ENCODE measurements at places on chromosomes 5 and 9.

GRCh38 chr5:4199049-4199841 is 603.6 kb downstream of the IRX1 start:
- DNase-seq, result no peak

DNA sequence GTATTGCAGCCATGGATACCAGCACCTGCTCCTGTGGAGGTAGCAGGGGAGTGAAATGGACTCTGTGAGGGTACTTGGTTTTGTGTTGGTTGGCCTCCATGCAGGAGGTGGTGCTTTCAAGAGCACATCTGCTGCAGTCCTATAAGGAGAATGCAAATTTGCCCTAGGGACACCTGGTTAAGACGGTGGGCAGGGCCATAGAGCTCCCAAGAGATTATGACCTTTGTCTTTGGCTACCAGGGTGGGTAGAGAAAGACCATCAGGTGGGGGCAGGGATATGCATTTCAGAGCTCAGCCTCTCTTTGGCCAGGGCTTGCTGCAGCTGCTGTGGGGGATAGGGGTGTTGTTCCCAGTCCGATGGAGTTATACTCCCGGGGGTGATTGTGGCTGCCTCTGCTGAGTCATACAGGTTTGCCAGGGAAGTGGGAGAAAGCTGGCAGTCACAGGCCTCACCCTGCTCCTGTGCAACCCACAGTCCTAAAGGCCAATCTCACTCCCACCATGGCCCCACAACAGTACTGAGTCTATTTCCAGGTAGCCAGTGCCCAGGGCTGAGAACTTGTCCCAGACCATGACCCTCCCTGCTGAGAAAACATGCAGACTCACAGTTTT is 14.0 kb upstream of the PDLIM4 start:
- DNase-seq, result no peak

- DNase-seq, result peak; percentile 85
These were observed at the start of the genes MBLAC2 and POLR3G for GRCh38 chr5:90474235-90475107. Gene MBLAC2, minus strand, starts transcription at chr5:90474771. Its CDS starts 479 bp downstream, at chr5:90474292. Gene POLR3G, plus strand, starts transcription at chr5:90474864. Its CDS starts 10,704 bp downstream, at chr5:90485568.

GRCh38 chr5:90307782-90308181 is 101.8 kb downstream of the CETN3 start:
- DNase-seq, result no peak

GRCh38 chr5:148002451-148002850 is 61.3 kb upstream of the SPINK5 start:
- DNase-seq, result no peak

DNA sequence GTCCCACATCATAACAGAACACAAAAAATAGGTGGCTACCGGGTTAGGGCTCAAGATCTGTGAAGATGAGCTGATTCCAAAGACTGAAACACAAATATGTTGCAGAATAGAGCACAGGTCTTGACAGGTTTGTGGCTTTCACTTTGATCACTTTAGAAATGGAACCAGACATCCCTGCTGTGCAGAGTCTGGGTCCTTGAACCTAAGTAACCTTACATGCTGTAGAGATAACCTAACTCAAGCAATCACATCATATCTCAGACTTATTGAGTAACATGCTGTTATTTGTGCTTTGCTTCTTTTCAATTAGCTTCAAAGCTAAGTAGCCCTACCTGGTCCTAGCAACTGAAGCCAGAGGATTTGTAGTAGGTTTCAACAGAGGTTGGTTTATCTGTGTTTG is 24.3 kb downstream of the FBXW2 start:
- no peak for DNase-seq

DNA sequence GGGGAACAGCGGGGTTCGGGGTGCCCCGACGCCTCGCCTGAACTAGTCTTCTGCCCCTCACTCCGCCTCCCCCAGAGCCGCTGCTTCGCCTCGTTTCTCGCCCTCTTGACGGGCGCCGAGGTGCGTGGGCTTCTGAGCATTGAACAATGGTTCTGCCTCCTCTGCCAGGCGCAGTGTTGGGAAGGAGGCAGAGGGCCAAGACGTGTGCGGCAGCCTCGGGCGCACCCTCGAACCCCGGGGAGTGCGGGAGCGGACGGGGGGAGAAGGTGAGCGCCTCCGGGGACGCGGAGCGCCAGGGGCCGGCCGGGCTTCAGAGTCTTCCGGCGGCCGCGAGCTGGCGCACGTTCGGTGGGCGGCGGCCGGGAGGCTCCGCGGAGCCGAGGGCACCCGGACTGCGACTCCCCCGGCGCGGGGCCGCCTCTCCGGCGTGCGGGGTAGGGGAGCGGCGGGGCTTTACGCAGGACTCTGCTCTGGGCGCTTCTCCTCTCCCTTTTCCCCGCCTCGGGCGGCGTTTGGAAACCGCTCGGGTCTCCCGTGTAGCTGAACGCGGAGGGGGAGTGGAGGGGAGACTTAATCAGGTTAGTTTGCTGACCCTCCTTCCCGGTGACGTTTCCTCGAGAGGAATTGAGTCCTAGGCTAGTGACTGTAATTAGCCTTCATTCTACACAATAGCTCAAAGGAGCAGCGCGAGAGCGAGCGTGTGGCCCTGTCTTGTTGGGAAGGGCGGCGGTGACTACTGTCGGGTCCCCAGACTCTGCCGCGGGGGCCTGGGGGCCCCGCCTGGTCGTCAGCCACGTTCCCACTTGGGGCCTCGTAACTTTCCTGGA is 1.1 kb downstream of the VLDLR start:
- no peak for DNase-seq

DNA sequence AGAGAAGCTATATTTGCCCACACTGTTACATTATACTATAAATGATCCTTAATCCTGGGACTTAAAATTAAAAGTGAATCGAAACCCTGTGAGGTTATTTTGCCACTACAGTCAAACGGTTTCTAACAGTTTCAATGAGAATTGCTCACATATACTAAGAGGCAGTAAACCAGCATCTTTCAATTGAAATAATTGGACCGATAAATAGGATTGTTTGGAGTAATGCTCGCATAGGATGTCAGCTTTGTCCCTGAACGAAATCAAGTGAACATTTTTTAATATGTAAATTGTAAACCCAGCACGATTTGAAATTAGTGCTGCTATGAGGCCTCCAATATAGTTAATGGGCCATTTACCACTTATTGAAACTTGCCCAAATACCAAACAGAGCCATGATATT is 60.5 kb downstream of the ELAVL2 start:
- DNase-seq, result no peak

DNA sequence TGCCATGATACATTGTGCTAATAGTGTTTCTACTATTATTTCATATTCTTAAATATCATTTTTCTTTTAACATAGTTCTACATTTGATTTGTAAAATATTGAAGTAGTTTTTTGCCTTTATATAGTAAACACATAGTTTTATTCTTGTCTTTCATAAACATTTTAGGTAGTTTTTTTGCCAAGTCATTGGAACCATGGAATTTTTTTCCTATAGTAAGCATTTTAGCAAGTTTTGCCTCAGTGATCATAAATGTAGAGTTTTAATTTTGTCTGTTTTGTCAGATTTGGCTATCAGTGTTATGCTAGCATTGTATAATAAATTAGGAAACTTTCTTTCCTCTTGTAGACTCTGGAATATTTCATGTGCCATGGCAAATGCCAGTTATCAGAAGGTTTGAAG is 137.1 kb upstream of the LPAR1 start:
- no peak for DNase-seq

DNA sequence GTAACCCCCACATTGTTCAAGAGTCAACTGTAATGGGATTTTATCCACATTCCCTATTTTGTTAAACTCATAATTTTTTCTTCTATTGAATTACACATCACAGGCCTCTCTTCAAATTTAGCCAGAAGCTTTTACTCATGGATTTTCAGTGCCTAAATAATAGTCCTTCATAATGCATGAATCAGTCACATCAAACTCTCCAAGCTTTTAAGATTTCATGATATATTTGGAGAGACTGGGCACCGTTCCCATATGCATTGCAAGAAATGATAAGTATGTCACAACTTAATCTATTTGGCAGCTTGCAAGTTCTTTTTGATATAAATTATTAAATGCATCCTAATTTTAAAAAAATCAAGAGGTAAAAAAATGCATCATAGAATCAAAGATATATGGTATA is 465.9 kb downstream of the DMAC1 start:
- no peak for DNase-seq

DNA sequence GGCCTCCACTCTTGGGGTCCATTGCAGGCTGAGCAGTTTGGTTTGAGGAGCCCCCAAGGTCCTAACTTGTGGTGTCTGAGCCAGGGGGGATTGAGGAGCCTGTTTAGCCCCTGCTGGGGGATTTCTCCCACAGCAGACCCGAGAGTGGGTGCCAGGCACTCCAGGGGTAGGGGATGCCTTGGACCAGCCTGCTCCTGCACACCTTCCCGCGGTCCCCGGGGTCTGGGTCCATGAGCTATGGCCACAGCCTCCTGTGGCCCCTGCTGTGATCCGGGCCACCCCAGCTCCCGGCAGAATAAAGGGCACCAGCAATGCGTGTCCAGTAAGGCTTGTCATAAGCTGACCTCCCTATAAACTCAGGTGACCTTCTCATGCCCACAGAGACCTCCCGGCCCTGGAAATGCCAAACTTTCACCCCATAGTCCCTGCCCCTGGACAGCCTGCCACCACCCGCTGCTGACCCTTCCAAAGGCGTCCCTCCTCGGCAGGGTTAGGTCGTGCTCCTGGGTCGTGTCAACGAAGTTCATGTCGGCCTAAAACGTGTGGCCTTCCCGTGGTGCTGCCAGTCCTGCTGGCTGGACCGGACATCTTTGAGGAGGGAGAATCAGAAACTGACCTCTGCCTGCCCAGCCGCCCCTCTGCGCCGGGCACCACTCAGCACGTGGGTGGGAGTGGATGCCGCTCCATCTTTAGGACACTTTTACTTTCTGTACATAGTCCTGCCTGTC is 137.6 kb downstream of the MRPL36 start:
- DNase-seq, result no peak

DNA sequence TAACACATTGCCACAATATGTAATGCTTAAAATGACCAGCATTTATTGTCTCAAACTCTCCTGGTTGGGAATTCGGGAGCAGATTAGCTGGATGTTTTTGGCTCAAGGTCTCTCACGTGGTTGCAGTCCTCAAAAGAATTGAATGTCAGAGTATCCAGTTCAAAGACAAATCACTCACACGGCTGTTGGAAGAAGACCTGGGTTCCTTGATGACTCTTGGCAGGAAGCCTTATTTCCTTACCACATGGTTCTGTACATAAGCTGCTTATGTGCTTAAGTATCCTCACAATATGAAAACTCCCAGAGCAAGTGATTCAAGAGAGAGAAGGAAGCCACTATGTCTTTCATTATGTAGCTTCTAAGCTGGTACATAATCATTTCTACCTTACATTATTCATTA is 230.3 kb upstream of the PTPRD start:
- no peak for DNase-seq

DNA sequence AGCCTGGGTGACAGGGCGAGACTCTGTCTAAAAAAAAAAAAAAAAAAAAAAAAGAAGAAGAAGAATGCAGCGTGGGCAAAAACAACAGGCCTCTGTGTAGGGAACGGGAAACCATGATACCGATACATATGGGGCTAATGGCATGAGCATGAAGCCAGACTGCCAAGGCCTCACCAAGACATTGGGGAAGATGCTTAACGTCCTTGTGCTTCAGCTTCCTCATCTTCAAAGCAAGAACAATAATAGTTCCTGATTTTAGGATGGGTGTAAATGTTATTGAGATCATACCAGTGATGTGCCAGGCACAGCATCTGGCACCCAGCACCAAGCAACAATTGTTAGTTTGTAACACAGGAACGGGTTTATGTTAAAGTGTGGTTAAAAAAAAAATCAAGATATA is 51.4 kb downstream of the NEURL1B start:
- DNase-seq, result no peak

- DNase-seq, result no peak
These were observed 27.5 kb downstream of the PTGES2 start for GRCh38 chr9:128099932-128100491.

GRCh38 chr5:673831-674629 is 19.1 kb downstream of the TPPP start:
- DNase-seq, result no peak

- DNase-seq, result no peak
These were observed 23.5 kb downstream of the NTNG2 start for GRCh38 chr9:132185073-132186009.

DNA sequence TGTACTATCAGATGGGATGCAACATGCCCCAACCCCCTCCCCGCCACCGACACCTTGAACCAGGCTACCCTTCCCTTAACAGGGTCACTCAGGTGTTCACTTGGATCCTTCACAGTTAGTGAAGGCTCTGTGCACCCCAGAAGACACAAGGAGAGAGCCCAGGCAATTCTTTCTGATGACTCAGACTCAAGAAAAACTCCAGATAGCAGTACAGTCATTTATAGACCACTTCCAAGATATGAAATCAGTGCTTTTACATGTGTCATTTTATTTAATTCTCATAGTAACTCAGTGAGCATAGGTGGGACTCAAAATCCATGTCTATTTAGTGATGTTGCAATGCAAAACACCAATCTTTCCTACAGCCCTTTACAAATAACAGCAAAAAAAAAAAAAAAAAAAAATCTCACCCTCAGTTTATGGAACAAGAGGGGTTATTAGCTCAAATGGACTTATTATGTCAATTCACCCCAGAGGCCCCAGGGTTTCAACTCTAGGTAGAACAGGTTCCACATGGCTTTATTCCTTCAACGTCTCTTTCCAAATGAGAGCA is 71.9 kb downstream of the FOXD1 start:
- DNase-seq, result no peak

DNA sequence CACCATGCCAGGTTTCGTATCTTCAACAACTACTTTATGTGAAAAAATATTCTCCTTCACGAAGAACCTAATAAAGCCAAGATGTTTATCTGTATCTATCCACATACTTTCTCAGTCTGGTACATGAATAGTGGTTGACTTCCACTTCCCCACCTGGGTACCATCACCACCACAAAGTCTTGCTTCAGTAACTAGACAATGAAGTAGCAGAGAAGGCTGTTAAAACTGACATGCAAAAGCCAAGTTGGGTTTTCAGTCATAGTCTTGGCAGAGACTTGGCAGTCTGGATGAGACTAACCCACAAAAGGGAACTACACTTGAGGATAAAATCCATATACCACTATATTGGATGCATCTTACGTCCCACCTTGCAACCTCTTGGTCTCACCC is 5.0 kb downstream of the P4HA2 start:
- DNase-seq, result no peak

DNA sequence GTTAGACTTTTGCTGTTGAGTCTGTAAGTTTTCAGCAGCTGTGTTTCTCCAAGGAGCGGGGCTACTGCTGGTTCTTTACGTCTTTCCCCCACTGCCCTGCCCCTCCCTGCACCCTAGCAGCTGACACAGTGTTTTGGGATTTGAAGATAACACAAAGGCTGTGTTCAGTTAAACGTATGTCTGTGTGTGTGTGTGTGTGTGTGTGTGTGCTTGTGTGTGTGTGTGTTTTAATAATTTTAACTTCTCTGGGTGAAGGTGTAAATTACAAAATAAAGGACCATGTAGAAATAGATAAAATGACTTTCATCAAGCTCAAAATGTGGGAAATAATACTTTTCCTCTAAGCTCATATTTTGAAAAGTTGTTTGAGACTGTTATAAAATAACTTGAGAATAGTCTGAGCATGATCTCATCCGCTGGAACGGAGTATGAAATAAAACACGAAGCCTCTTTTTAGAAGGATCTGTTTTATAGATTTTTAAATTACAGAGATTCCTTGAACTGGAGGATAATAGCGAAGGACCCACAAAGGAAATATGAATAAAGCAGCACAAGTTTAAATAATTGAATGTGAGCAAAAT is 10.9 kb downstream of the ABL1 start:
- DNase-seq, result no peak

Measured in stimulated activated CD8-positive, alpha-beta memory T cell treated with anti-CD3 and anti-CD28 coated beads, Interleukin-2, amount 100 ng/mL, for 1 hour (primary cell).